Prostate gland (tissue), 2 donors: ENCODE measurements at places on chromosomes 4 and X. TPM values are rescaled to one million over a fixed set of nuclear protein-coding genes. Genes with fewer than 3 reads are reported as not detected.

Gene IBSP
- not detected for total RNA-seq

- DNase-seq = no peak
Observed at GRCh38 chr4:25903900-25904747, 9.9 kb upstream of the SMIM20 start.

Gene CXCL3
- total RNA-seq = 1.4 TPM

DNA sequence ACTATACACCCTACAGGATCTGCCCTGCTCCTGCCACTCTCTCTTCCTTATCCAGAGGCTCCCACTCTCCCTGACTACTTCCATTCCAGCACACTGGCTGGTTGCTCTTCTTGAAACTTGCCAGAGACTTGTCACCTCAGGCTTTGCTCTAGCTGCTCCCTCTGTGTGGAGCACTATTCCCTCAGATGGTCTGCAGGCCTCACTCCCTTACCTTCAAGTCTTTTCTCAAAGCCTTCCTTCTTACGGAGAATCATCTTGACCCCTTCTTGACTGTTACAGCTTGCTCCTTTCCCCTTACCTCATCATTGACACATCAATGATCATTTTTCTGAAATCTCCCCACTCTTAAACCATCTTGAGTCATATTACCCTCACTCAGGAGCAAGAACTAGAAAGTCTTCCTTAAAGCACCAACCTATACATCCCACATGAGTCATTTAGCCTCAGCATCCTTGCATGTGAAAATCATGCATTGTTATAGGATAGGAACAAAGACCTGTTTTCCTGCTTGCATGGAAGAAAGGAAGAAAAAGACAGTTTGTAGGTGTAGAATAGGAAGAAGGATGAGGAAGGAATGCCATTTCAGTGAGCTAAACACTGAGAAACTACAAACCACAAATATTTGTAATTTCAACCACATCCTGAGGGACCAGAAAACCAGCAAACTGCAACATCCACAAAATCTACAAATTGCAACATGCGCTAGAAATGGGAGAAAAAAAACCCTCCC lies 55.7 kb downstream of the ANTXR2 start:
- DNase-seq = no peak

Gene PI4K2B
- total RNA-seq = 18.7 TPM

Gene BEX5
- total RNA-seq = 24.5 TPM

Gene SPON2
- 134 TPM for total RNA-seq

DNA sequence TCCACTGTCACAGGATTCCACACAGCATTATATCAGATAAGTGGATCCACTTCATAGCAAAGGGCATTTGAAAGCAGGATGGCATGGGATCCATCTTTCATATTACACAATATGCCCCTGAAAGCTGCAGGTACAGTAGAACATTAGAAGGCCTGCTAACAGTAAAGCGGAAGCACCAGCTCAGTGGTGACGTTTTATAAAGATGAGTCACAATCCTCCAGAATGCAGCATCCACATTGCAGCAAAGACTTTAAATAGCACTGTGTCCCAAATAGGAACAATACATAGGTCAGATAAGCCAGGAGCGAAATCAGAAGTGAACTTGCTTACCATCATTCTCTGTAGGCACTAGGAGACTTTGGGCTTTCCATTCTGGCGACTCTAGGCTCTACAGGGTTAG lies 609.5 kb upstream of the FAT1 start:
- no peak for DNase-seq

Gene UVSSA
- total RNA-seq = 47.9 TPM

Gene MAGEA2
- not detected for total RNA-seq

DNA sequence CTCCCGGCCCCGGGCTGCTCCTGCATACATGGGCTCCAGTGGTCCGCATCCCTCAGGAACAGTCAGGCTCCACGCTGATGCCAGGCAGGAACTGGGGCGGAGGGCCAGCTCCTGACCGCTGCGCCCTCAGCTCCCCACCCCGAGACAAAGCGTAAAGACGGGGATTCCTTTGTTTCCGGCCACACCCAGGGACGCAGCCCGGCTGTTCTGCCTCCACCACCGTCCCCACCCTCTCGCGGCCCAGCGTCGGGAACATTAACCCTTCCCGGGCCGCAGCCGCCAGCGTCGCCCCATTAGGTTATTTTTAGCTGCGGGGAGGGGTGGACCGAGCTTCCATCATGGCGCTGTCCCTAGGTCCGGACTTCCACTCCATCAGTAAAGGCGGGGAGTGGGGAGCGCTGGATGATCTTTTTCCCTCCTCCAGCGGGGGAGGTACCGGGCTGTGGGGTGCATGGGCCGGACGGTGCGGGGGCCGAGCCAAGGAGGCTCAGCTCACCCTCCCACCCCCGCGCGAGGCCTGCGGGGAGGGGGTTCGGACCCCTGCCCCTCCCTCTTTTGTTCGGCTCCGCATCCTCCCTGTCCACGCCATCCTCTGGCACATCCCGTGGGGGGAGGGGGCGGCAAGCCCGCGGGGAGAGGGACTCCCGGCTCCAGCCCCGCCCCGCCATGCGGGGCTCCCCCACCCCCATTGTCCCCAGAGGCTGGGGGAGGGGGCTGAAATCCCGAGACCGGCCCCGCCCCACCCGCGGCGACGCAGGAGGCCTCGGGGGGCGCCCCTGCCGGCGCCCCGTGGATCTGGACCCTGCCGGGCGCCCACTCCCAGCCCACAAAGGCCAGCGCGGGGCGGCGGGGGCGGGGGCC lies 5.3 kb downstream of the CRMP1 start:
- DNase-seq = no peak

Gene SLC6A14
- total RNA-seq = 0.73 TPM

DNA sequence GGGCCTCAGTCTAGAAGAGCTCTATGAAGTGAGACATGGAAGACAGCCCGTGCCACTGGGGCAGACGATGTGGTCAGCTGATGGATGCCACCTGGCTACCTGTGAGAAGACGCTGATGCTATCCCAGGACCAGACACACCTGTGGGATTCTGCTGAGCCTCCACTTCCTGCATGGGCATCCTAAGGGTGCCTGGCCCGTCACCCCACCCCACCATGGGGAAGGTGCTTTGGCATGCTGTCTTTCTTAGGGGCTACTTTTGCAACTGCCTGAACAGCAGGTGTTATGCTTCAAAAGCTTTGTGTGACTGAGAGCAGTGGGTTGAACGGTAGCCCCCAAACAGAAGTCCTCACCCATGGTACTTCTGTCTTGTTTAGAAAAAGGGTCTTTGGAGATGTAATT lies 65.0 kb upstream of the STS start:
- no peak for DNase-seq

GRCh38 chrX:132948648-132949260 lies 9.7 kb downstream of the HS6ST2 start:
- DNase-seq = no peak

DNA sequence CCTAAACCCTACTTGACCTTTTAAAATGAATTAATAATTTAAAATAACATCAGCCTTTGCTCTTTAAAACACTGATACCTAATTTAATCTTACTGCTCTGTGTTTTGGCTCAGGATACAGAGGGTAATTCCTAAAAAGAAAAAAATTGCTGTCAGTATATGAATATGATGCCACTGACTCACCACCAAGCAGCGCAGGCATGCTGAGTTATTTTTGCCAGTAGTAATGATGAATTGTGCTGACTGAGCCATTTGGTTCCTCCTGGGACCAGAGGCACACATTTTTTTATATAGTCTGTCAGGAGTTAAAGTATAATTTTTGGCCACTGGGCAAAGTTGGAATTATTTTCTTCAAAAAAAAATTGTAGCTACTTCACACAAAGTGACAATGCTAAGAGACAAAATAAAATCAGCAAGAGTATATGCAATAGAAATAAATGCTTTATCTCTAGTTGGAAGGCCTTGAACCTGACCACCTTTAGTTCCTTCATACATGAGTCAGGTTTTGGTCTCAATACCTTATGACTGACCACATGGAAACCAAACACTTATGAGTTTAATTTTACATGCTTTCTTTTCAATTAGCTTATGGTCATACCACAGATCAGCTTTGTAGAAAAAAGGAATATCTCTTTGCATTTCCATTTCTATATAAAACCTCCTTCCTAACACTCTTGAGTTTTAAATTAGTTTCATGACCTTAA lies 115.1 kb downstream of the PPP3CA start:
- no peak for DNase-seq

- DNase-seq = no peak
Observed at GRCh38 chrX:21440911-21441310, 66.7 kb downstream of the CNKSR2 start.

Gene HELT
- not detected for total RNA-seq

Gene GAGE12J
- not detected for total RNA-seq

DNA sequence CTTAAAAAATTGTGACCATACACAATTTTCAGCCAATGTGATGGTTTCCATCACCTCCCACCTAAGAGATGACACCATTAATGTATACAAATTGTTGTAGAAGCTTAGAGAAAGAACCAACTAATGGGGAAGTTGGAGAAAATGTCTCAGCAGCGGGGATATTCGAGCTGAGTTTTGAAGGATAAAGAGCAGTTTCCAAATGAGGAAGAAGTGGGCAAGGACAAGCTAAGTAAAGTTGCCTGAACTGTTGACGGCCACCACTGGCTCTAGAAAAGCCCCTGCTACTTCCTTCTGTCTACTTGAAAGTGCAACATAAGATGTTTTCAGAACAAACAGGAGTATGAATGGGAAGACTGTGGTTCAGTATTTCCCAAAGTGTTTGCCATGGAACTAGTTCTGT lies 92.0 kb downstream of the CHRNA9 start:
- no peak for DNase-seq

- DNase-seq = no peak
Observed at GRCh38 chr4:67250131-67250896, 295.0 kb downstream of the CENPC start.

Gene SPANXN3
- total RNA-seq = not detected

DNA sequence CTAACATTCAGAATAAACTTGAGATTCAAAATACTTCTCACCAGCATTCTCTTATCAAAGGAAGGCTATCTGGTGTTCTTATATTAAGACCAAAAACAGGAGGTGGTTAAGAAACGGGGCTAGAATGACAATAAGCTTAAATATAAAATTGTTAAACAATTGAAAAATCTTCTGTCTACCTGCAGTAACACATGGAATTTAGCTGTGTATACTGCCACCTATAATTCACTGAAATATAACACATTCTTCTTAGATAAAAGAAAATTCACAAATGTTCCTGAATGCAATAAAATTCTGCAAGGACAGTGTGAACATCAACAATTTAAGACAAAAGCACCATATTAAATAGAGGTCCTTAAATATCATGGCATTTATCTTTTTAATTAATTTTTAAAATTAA lies 11.5 kb upstream of the PCDH10 start:
- DNase-seq = no peak

Gene MFAP3L
- 32.2 TPM for total RNA-seq

GRCh38 chr4:175779081-175779620 lies 32.9 kb downstream of the GPM6A start:
- no peak for DNase-seq

DNA sequence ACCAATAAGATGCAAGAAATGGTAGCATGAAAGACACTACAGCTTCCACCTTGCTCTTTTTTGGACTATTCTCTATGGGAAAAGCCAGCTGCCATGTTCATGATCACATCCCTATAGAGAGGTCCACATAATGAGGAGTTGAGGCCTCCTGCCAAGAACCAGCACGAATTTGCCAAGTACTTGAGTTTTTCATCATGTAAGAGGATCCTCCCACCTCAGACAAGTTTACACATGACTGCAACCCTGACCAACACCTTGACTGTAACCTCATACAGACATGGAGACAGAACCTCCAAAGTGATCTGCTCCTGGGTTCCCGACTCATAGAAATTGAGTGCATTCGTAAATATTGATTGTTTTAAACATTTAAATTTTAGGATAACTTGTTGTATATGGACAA lies 135.2 kb upstream of the TSPAN5 start:
- no peak for DNase-seq

DNA sequence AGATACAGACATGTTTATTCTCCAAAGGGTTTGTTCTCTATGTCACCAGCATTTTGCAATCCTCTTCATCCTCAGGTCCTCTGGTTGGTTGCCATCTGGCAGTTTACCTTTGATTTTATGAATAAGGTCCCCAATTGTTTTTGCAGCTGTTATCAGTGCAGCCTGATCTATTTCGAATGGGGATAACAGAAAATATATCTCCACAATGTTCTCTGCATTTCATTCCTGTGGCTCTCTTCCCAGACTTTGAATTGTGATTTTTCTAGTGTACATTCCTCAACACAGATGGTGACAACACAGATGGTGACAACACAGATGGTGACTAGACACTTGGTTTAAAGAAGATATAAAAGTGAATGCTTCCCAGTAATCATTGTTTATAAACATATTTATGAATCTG lies 74.1 kb downstream of the FBXO8 start:
- DNase-seq = no peak
